ENCODE measurements at places on chromosomes 12 and 14.

- no peak for DNase-seq
Measured at GRCh38 chr14:61965030-61965745, 203.0 kb downstream of the SNAPC1 start.

GRCh38 chr12:72560003-72560769 lies 288.0 kb downstream of the TRHDE start:
- DNase-seq, result no peak

DNA sequence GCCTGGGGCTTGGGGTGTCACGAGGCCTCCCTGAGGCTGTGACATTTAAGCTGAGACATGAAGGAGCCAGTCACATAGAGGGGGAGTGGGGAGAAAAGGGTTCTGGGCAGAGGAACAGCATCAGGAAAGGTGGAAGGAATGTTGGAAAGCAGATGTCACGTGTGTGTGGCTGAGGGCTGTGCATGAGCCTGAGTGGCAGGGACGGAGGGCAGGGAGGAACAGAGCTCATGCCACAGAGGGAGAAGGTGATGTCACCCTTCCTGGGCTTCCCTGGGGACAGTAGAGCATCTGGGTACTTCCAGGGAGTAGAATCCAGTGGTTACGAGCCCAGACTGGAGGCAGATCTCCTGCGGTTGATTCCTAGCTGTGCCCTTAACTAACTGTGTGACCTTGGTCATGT lies 32.0 kb upstream of the JDP2 start:
- DNase-seq, result no peak

DNA sequence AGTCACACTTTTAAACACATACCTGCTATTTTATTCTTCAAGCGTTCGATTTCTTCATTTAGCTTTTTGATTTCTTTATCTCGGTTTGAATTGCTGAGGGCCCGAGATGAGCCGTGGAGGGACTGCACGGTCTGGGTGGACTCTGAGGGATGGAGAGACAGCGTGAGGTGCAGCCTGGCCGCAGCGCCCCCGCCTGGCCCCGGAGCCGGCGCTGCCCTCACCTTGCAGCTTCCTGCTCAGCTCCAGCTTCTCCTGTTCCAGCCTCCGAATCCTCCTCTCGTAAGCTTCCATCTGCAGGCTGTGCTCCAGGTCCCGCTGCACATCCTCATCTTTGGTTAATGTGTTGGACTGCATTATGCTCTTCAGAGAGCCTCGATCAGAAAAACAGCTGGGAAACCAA lies 53.2 kb downstream of the AMN start:
- DNase-seq, result no peak

DNA sequence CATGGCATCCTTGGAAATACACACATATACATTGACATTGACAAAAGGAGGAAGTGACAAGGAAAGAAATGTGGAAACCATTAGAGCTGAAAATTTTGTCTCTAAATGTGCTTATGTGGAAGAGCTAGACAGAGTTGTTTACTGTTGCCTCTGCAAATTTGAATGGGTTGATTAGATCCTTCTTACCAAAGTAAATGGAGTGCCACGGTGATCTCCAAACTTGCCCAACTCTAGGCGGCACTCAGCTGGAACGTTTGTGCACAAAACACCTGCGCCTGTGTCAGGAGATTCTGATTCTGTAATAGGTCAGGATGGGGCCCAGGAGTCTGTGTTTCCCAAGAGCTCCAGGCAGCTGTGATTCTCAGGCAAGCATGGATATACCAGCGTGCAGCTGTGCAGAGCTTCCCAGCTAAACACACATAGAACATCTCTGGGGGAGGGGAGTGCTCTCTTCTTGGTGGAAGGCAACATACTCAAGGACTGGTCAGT lies 77.8 kb upstream of the BDKRB2 start:
- no peak for DNase-seq

DNA sequence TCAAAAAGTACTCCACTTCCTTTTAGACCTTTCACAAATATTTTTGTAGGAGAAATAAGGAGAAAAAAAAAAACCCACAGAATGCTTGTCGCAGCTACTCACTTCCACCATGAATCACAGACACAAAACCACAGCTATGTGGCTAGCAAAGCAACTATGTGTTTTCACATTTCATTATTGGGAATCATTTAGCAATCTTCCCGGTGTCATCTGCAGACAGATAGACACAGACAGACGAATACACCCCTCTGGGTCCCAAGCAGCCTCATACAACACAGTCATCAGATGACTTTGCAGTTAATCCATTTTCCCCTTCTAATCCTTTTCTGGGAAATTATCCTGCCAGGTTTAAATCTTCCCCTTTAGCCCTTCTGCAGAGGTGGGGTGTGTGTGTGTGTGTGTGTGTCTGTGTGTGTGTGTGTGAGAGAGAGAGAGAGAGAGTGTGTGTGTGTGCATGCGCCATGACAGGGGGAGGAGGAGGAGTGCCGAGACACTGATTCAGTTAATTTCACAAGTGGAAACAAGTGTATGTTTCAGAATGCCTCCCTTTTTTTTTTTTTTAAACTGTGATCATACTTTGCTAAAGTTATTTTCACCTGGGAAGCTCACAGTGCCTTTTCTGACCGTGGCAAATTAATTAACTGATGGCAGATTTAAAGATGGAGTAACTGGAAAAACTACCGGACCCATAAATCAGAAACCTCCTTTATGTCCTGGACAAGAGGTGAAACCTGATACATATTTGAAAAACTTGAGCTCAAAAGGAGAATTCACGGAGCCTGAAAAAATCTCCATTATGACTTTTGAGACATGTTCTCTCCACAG lies 39.9 kb downstream of the LTBP2 start:
- DNase-seq, result no peak

DNA sequence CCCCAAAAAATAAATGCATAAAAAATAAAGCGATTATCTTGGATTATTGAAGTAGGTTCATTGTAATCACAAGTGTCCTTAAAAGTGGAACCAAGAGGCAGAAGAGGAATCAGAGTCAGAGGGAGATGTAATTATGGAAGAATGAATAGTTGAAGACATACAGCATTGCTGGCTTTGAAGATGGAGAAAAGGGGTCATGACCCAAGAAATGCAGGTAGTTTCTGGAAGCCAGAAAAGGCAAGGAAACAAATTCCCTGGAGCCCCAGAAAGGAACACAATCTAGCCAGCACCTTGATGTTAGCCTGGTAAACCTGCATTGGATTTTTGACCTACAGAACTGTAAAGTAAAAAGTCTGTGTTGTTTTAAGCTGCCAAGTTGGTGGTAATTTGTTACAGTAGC lies 57.5 kb upstream of the PTGR2 start:
- DNase-seq, result no peak

Measured in CD4-positive, alpha-beta T cell treated with Interleukin-4 for 1 hour (primary cell).